ENCODE measurements at places on chromosomes 1 and 21. TPM values are rescaled to one million over a fixed set of nuclear protein-coding genes. Genes with fewer than 3 reads are reported as not detected.
A peak's percentile ranks its signal among the peaks of the same experiment; 100 is the strongest.

DNA sequence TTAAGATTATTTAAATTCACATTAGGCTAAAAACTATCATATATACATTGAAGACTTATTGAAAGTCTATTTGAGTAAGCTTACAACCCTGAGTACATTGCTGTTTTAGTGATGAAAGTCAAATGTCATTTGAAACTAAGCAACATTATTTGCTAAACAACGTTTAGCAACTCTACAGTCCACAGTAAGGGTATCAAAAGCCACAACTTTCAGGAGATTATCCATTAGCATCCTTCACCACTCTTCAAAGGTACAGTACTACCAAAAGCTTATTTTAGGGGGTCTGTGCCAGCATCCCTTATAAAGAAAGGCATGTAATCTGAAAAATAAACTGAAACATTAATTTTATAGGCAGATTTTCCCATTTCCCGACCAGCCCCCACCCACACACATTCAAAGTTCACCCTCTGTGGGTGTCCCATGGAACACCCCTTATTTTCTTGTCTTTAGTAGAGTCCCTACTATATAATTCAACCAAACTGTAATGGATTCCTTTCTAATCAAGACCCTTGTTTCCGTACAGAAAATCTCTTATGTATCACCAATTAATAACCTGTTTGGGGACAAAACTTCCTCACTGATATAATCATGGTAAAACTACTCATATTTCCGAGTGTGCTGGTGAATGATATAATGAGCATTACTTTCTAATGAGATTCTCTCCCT lies 11.0 kb downstream of the SFPQ start:
- no peak for DNase-seq

- no peak for DNase-seq
These were observed 6.9 kb downstream of the IL10RB start for GRCh38 chr21:33273044-33273443.

PLXNA2 gene
- polyA plus RNA-seq = 37.5 TPM

ARMH1 gene
- polyA plus RNA-seq = 7.6 TPM

GRCh38 chr1:110524311-110525248 lies 5.6 kb upstream of the KCNA10 start:
- peak; percentile 23 for DNase-seq

- no peak for DNase-seq
These were observed 164.5 kb upstream of the BEND5 start for GRCh38 chr1:48940962-48941732.

- no peak for DNase-seq
These were observed 21.3 kb downstream of the NPR1 start for GRCh38 chr1:153699768-153700167.

DNA sequence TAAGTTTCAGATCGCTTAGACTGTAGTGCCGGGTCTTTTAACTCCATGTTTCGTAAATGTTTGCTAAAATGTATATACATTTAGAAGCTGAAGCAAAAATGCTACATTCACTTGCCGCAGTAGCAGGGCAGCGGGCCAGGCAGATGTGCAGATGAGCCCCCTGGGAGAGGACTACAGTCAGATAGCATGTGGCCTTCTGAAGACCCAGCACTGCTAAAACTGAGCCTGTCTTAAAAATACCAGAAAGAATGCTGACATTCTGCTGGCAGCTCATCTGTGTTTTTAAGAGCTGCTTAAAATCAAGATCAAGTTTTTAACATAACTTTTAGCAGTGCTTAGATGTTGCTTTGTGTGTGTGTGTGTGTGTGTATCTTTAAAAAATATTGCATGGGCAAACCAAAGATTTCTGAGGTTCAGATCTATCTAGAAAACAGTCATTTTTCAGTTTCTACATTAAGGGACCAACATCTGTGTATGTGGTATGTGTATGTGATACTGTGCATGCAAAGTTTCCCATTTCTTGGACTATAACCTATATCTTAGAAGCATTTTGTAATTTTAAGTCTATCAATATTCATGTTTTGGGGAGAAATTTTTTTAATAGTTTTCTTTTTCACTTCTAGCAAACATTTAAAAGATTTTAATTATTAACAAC lies 31.7 kb downstream of the CHRM3 start:
- no peak for DNase-seq

LRP8 gene
- 11.8 TPM for polyA plus RNA-seq

- no peak for DNase-seq
These were observed 41.2 kb upstream of the RGS8 start for GRCh38 chr1:182725259-182726255.

HES2 gene
- polyA plus RNA-seq = 0.22 TPM

Data from right lung (tissue), 10 donors.